Activated T-cell treated with anti-CD3 and anti-CD28 coated beads for 24 hours (primary cell): ENCODE measurements at places on chromosomes 7 and 10.
A peak's percentile ranks its signal among the peaks of the same experiment; 100 is the strongest.

GRCh38 chr7:73683056-73683787 lies at the start of the genes BUD23 and DNAJC30:
Gene BUD23, plus strand, starts transcription at chr7:73683597. Its CDS starts 29 bp downstream, at chr7:73683626.
Gene DNAJC30, minus strand, starts transcription at chr7:73683453. Its CDS starts 30 bp downstream, at chr7:73683423.
- DNase-seq, result peak; percentile 96

DNA sequence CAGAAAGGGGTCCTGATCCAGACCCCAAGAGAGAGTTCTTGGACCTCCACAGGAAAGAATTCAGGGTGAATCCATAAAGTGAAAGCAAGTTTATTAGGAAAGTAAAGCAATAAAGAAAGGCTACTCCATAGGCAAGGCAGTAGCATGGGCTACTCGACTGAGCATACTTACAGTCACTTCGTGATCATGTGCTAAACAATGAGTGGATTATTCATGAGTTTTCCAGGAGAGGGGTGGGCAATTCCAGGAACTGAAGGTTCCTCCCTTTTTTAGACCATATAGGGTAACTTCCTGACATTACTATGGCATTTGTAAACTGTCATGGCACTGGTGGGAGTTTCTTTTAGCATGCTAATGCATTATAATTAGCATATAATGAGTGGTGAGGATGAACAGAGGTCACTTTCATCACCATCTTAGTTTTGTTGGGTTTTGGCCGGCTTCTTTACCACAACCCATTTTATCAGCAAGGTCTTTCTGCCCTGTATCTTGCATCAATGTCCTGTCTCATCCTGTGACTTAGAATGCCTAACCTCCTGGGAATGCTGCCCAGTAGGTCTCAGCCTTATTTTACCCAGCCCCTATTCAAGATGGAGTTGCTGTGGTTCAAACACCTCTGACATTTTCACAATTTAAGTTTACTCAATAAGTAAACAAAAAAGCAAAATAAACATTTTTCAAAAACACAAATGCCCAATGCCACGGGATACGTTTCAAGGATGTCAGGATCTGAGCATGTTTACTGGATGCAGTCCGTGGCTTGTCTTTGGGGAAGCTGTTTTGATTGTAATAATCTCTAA lies 37.0 kb downstream of the ALOX5 start:
- no peak for DNase-seq

DNA sequence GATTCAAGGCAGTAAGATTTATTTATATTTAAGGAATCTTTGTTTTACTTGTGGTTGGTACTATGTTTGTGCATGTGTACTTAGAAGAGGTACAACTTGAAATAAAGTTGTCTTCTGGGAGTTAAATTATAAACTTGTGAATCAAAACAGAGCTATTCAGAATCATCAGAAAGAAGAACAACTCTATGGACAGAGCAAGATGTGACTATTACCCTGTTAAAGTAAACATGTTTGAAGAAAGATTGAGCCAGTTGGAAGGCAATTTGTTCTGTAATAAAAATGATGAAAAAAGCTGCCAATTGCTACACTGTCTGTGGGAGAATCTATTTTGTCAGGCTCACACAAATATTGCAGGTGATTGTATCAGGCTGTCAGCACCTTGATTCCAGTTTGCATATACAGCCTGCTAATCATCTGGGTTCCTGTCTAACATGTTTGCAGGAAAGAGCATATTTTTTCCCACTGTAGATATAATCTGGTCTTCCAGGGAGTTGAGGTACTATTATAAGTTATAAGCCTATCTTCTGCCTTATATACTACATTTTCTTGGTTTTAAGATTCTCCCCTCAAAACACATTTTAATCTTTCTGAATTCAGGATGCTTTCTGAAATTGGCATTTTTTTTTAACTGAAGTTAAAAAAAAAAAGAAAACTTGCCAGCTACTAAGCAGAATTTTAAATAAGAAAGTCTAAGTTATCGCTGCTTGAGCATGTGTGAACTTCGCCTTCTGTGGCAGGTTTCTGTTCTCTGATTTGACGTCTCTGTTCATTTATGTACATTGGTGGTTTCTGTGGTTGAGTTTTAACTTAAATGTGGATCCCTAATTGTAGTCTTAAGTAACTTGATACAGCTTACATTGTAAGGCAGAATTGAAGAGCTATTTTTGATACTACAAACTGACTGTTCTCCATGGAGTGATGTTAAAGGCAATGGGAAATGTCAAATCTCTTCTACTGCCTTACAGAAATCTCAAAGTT lies 46.0 kb downstream of the ZNRF2 start:
- no peak for DNase-seq

DNA sequence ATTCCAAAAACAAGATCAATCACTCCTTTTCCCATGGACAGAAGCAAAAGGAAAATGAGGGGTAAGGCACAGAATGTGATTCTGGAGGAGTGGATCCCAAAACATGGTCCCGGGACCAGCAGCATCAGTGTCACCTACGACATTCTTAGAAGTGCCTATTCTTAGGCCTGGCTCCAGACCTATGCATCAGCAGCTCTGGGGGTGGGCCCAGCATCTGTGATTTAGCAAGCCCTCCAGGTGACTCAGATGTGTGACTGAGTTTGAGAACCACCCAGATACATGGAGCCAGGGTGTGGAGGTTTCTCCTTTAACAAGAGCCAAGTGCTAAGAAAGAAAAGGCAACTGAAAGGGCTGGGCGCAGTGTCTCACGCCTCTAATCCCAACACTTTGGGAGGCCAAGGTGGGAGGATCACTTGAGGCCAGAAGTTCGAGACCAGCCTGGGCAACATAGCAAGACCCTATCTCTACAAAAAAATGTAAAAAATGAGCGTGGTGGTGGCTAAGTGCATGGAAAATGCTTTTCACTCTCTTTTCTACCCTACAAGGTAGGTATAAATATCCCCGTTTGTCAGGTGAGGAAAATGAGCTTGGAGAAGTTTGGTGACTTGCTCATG lies 17.1 kb upstream of the ARPC1A start:
- DNase-seq, result no peak

- no peak for DNase-seq
Observed at GRCh38 chr10:121631365-121632029, 33.3 kb upstream of the FGFR2 start.
